ENCODE measurements at places on chromosomes 6 and 20.

- DNase-seq: no peak
Measured at GRCh38 chr6:126826166-126826714, 292.2 kb upstream of the RSPO3 start.

GRCh38 chr6:79230149-79230548, 4.3 kb downstream of the HMGN3 start:
- no peak for DNase-seq

- no peak for DNase-seq
Measured at GRCh38 chr6:47134476-47135189, 92.5 kb upstream of the ADGRF1 start.

DNA sequence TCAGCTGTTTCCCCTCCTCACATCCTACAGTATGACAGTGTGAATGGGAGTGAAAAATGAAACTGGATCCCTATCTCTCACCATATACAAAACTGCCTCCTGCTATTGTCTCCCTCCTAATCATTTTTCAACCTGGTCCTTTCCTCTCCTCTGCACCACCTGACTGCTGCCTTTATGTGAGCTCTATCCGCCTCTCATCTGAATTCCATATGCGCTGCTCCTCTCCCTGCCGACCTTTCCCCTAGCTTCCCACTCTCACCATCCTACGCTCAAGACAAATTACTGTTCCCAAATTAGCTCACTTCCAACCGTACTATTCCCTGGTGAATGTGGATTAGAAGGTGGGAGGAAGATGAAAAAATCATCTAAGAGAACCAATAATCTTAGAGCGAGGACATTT, 148.4 kb upstream of the FBXL4 start:
- no peak for DNase-seq

DNA sequence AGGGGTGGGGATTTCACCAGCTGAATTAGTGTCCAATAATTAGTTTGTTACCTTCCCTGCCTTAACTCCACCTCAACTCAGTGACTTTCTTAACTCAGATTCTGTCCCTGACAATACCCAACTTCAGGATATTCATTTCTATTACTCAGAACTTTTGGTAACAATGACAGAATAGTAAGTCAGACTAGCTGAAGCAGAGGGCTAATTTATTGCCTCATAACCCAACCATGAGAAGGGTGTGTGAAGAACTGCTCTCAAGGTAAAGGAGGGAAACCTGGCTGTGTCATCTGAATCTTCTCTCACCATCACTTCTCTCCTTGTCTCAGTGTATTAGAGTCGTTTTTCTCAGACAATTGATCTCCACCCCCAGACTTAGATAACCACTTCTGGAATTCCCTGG, 1.2 kb upstream of the PI3 start:
- no peak for DNase-seq

All from stimulated activated naive B cell treated with anti-CD40 and anti-IgM and Interleukin-4, amounts not matched to agents 10 μg/mL and 1 μg/mL and 100 μg/mL, for 72 hours (primary cell).